COR-L47 (cell line): ENCODE measurements at places on chromosomes 7 and 10.

DNA sequence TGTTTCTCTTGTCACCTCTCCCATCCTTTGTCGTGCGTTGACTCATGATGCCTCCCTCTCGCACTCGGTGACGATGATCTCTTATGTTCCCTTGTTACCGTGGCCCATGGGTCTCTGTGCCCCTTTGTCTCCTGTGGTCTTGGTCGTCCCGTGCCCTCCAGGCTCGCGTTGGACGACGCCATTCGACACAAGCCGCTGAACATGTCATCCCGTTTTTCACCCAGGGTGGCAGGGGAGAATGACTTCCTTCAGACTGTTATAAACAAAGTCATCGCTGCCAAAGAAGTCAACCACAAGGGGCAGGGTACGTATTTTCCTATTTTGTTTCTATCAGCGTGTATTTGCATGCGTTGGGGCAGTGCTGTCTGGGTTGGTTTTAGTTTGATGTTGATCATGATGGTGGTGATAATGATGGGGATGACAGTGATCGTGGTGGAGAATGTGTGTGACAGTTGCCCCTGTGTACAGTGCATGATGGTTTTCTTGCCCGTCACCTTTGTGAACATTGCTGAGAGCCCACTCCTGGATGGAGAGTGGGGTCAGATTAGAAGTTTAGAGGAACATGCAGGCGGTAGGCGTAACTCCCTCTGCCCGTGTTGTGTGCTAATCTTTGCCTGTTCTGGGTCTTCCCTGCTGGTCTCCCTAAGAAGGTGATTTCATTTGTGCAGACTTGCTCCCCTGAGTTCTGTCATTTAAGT, 107.0 kb downstream of the DOCK1 start:
- DNase-seq: no peak

DNA sequence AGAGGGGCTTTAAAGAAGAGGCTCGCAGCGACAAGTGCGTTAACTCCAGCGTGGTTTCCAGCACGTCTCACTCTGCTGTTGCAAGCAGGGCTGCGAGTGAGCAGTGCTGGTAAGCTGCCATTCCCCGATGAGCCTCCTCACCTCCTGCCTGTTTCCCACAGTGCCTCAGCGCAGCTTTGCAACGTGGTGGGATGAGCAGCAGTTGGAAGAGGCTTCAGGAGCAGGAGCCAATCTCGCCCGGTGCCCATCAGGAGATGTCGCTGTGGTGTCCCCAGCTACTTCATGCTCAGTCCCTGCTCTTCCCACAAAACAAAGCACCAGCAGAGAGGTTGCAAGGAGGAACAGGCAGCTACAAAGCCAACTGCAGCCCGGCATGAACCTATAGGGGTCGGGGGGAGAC, 2.4 kb upstream of the ADARB2 start:
- DNase-seq: no peak

DNA sequence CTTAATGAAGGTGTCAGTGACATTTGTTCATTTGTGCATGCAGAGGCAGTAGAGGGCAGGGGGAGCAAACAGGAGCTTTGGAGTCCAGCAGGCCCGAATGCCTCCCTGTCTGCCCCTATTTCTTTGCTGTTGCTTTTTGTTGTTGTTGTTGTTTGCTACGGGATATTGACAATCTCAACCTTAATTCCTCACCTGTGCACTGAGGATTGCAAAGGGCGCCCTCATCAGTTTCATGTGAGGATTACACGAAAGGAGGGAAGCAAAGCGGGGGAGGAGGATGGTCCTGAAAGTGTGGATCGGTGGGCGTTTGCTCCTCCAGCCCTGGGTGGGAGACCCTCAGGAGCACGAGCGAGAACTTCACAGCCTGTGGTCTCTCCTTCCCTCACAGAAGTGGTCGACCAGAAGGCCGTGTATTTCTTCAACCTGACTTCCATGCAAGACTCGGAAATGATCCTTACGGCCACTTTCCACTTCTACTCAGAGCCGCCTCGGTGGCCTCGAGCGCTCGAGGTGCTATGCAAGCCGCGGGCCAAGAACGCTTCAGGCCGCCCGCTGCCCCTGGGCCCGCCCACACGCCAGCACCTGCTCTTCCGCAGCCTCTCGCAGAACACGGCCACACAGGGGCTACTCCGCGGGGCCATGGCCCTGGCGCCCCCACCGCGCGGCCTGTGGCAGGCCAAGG, 9.6 kb downstream of the GDF10 start:
- no peak for DNase-seq

- no peak for DNase-seq
Observed at GRCh38 chr7:55308186-55308929, 56.8 kb upstream of the LANCL2 start.

DNA sequence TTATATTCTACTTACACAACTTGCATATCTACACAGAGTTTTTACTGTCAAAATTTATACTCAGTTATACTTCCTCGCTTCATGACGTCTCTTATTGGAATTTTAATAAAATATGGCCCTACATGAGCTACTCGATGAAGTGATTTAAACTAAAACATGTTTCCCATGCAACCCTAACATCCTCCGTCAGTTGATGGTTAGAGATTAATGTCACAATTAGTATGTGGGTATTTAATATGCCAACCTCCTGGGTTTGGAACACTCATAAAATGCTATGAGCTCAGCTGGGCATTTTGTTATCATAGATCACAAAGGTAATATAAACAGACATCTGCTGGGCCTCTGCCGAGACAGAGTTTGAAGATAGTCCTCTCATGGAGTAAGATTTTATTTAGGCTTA, 66.5 kb downstream of the GNAT3 start:
- DNase-seq: no peak

DNA sequence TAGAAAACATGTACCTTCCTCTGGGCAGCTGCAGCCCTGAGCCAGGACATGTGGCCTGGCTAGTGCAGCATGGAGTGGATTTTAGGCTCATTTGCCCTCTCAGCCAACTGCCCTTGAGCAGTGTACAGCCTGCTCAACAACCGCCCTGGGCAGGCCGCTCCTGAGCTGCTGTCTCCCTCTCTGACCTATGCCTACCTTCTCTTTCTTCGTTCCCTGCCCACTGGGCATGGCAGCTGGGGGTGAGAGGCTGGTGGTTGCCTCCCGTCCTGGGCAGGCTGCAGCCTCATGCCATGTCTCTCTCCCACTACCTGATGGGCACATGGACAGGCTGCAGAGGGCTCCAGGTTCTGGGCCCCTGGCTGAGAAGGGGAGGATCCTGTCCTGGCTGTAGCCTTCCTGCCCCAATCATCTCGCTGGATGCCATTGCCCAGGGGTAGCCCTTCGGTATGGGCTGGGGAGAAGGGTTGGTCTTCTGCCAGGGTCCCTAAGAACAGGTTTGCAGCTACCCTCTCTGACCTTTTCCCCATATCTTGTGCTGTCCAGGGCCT, 97.3 kb downstream of the NEURL1 start:
- no peak for DNase-seq

DNA sequence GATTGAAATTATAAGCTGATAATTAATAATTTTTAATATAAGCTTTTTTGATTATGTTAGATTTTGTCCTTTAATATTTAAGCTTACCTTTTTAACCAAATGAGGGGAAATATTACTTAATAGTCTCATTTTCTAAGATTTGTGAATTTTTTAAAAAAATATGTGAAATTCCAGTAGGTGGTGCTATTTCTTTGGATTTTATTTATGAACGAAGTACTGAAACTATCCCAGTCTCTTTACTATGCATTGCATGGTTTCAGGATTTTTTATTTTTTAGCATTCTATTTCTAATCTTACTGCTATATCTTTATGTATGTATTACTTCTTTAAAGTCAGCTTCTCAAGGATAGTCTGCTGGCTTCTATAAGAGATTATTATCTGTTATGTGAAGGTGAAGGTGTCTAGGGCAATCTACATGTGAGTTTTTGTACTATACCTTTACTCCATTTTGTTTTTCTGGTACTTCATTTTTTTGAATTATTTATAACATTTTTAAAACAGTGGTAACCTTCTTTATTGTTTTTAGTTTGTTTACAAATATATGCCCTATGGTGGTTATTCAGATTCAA, 78.3 kb downstream of the ATRNL1 start:
- no peak for DNase-seq

DNA sequence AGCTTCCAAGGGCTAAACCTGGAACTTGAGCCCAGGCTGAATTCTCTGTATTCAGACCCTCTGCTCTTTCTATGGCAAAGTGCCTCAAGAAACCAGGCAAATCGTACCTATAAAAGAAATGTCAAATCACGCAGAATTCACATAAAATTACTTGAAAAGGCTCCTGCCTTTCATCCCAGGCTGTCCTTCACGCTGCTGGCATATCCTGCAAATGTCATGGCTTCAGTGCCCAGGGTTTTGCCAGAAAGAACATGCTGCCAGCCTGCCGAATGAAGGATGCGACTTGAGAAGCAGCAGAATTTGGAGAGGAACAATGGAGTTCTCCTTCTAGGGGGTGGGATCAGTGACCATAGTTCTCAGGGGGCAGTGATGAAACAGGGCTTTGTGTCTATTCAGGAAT, 602.5 kb upstream of the GALNT17 start:
- no peak for DNase-seq
